ENCODE measurements at places on chromosomes 12 and 14.

- DNase-seq, result no peak
Measured at GRCh38 chr12:16362550-16362949, 15.1 kb downstream of the MGST1 start.

GRCh38 chr14:54493293-54493692, 4.5 kb upstream of the GMFB start:
- DNase-seq, result no peak

GRCh38 chr12:96047229-96048211, 12.1 kb upstream of the LTA4H start:
- no peak for DNase-seq

GRCh38 chr14:21780429-21781084, 106.9 kb upstream of the OR4E1 start:
- DNase-seq, result no peak

DNA sequence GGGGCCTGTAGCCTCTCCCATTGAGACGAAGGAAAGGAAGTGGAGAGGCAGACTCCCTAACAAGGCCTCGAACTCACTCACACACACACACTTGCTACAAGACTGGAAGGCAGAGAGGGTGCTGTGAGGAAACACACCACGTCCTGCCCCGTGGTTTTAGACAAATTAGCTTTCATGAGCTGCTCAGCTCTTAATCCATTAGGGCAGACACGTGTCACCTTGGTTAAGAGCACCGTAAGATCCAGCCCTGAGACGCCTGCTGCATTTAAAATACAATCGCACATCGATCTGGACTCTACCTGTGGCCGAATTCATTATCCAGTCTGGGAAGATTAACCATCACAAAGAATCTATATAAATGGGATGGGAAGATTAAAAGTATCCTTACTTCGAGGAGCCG, 72.0 kb downstream of the RIMBP2 start:
- DNase-seq, result no peak

- no peak for DNase-seq
Measured at GRCh38 chr14:22271838-22272799, 316.9 kb downstream of the DAD1 start.
